Colonic mucosa (tissue), 4 donors: ENCODE measurements at places on chromosomes 5 and 9. TPM values are rescaled to one million over a fixed set of nuclear protein-coding genes. Genes with fewer than 3 reads are reported as not detected.

Gene LRRC8A
- total RNA-seq = 26.5 TPM

Gene FBXL7
- total RNA-seq = 3.0 TPM

GRCh38 chr9:1083325-1083913 is 33.3 kb downstream of the DMRT2 start:
- no peak overlapping the region for H3K27ac ChIP-seq
- DNase-seq = peak; percentile 61
- H3K27me3 ChIP-seq = no peaks in the 10 kb centered on the region

DNA sequence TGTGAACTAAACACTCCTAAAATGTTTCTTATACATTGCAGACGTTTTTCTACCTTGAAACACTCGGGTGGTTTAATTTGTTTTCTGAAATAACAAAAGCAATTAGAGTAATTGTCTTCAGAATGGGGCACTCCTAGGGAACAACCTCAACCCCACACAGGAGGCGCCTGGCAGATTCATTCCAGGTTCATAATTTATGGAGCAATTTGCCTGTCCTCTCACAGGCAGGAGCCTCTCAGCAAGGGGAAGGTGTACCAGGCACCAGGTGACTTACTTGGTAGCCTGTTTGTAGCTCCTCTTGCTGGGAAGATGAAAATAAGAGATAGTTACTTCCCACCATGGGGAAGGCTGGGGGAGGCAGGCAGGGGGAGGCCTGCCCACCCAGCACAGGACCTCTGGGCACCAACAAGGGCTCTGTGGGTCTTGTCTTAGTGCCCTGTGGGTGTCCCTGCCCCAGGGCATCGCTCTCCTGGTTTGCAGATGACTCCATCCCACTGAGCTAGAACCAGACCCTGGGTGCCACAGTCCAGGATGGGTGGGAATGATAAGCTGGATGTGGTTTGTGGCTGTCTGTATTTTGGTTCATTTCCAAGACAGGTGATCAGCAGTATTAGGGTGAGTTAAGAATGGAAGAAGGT is 144.4 kb downstream of the FSTL4 start:
- no peak overlapping the region for H3K27ac ChIP-seq
- no peak for DNase-seq
- H3K27me3 ChIP-seq = no peaks in the 10 kb centered on the region
- no peaks in the 10 kb centered on the region for H3K36me3 ChIP-seq
- no peaks in the 10 kb centered on the region for H3K4me1 ChIP-seq

- H3K4me1 ChIP-seq = no peaks in the 10 kb centered on the region
- no peak for DNase-seq
- no peak overlapping the region for H3K4me3 ChIP-seq
These were observed 173.5 kb downstream of the FAM174A start for GRCh38 chr5:100708645-100709171.

DNA sequence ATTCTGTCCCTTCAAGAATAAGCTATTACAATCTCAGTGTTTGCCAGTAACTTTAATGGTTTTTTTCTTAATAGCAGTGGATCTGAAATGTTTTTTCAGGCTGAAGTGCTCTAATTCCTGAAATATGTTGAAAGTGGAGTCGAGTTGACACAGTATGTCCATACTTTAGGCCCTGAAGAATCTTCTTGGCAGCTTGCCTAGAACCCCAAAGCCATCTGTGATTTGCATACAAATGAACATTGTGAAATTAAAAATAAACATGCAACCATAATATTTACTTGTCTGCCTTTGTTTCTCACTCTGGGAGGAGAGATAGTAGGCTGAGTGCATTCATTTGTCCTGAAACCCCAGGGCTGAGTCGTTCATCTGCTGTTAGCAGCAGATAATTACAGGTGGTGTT is 152.7 kb downstream of the ADCY2 start:
- no peak for DNase-seq
- H3K4me3 ChIP-seq = no peak overlapping the region
- no peaks in the 10 kb centered on the region for H3K36me3 ChIP-seq
- no peaks in the 10 kb centered on the region for H3K27me3 ChIP-seq
- no peak overlapping the region for H3K27ac ChIP-seq
